Caco-2 (cell line): ENCODE measurements at places on chromosomes 2 and 18.
A peak's percentile ranks its signal among the peaks of the same experiment; 100 is the strongest.

DNA sequence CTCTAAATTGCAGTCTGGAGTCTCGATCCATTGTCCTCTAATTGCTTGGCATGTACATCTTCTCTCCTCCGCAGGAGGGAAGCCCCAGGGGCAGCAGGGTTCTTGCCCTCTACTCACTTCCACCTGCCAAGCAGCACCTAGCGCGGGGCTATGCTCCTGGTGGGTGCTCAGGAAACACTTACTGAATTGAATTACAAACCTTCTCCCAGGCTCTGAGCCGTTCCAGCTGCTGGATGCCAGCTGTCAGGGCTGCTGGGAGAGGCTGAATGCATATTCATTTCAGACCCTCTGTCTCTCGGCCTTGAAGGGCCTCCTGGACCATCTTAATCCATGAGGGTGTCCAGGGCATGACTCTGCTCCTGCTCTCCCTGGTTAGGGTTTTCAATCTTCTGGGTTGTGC lies 94.0 kb downstream of the CELF4 start:
- no peak for DNase-seq

DNA sequence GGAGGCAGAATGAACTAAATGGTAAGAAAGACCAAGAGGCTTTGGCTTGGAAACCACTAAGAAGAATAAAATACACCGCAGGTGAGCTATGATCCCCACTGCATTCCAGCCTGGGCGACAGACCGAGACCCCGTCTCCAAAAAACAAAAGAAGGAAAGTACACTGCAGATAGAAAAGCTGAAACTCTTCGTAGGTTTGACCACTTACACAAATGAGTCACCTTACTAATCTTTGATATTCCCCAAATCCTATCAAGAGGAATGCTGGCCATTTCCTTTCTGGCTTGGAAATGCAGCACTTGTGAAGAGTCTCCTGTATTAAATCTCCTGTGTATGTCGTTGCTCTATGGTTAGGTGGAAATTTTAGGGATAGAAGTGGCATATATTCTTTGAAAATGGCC lies 108.8 kb downstream of the MTCL1 start:
- no peak for DNase-seq

- no peak for DNase-seq
Observed at GRCh38 chr2:38959938-38960608, 70.4 kb downstream of the ARHGEF33 start.

DNA sequence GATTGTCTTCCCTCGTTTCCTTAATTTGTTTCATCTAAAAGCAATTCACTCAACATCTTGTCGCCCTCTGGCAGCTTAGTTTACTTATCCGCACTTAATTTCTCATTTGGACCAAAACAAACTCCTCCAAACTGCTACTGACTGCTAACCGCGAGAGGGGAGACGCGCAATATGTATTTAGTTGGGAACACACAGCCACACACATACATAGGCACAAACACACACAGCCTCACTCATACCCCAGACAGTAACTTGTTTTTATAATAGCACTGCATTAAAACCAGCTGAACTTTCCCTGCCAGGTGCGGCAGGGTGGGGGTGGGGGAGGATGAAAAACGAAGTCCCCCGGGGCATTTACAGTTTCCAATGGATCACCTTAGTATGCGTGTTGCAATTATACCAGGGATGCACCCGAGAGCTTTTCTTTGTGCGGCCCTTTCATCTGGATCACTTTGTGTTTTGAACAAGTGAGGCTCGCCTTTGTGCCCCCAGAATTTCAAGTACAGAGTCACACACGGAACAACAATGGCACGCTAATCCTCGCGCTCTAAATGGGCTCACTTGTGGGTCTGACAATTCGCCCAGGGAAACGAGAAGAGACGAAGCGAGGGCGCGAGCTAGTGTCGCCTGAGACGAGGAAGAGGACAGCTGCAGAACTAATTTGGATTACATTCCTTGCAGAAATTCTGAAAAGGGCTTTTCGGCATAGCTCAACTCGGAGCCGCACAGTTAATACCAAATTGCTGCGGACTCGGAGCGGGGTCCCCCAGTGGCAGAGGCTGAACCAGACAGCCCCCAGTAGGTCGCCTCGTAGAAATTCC lies 2.4 kb downstream of the ERBB4 start:
- DNase-seq, result no peak

- DNase-seq, result no peak
Observed at GRCh38 chr2:29780906-29781305, 140.5 kb downstream of the ALK start.

GRCh38 chr2:120461092-120461491 lies 115.2 kb downstream of the INHBB start:
- DNase-seq, result no peak

- no peak for DNase-seq
Observed at GRCh38 chr2:182144041-182144775, 158.6 kb downstream of the PPP1R1C start.

- DNase-seq, result no peak
Observed at GRCh38 chr18:38563396-38563980, 997.9 kb upstream of the CELF4 start.

DNA sequence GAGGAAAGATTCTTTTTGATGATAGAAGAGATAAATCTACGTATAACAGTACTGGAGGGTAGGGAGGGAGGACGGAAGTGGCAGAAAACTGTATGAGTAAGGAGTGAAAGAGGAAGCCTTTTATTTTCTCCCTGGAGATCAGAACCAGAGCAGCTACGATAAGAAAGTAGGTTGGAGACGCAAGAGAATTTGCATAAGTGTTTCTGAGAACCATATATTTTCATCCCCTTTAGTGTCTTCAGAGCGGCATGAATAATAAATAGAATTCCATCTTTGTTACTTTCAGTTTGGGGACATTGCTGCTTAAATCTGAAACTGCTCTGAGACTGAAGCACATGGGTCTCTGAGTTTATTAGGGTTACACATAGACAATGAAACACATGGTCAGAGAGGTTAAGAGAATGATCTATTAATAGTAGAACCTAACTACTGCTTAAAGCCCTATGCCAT lies 230.2 kb upstream of the TNP1 start:
- no peak for DNase-seq

DNA sequence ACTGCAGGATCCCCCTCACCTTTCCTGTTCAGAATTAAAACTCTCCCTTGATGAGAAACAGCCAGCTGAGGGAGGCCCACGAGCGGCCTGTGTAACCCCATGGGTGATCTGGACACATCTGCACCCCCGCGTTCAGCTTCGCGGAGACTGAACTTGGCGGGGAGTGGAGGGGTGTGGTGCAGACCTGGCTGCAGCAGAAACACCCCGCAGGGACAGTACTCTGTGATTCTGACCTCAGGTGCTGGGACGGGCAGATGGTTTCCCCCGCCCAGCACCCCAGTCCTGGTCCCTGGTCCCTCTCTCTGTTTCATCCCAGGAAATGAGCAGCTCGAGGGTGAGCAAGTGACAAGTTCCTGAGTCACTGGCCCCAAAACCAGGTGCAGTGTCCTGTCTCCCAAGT lies 41.2 kb downstream of the GBX2 start:
- DNase-seq, result no peak

GRCh38 chr2:128363934-128364361 lies 45.3 kb upstream of the HS6ST1 start:
- DNase-seq, result peak; percentile 43

- no peak for DNase-seq
Observed at GRCh38 chr2:30237239-30237965, 6.1 kb downstream of the LBH start.

- DNase-seq, result no peak
Observed at GRCh38 chr2:20048488-20049448, 2.7 kb downstream of the LAPTM4A start.

DNA sequence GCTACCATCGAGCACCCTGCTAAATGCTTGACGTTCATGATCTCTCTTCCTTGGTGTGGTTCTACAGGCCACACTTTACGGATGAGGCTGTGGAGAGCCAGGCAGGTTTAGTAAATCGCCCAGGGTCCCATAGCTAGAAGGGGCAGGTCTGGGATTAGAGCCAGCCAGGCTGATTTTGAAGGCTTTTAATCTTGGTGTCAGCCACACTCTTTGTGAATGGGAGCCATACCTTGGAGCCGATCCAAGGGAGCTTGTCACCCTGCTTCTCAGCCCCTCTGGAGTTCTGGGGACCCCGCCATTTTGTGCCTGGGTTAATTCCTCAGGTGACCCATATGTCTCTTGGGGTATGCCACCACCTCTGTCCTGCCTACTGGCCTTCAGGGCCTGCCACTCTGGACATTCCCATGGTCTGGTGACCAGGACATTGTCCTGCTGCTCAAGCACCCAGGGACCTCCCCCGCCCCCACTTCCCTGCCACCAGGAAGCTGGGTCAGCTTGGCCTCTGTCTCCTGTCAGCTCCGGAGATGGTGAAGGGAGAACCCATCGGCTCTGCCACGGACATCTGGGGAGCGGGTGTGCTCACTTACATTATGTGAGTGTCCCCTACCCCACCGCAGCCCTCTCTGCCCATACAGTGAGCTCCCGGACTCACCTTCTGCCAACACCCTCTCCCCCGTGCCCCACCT lies 7.3 kb upstream of the GMPPA start:
- no peak for DNase-seq

DNA sequence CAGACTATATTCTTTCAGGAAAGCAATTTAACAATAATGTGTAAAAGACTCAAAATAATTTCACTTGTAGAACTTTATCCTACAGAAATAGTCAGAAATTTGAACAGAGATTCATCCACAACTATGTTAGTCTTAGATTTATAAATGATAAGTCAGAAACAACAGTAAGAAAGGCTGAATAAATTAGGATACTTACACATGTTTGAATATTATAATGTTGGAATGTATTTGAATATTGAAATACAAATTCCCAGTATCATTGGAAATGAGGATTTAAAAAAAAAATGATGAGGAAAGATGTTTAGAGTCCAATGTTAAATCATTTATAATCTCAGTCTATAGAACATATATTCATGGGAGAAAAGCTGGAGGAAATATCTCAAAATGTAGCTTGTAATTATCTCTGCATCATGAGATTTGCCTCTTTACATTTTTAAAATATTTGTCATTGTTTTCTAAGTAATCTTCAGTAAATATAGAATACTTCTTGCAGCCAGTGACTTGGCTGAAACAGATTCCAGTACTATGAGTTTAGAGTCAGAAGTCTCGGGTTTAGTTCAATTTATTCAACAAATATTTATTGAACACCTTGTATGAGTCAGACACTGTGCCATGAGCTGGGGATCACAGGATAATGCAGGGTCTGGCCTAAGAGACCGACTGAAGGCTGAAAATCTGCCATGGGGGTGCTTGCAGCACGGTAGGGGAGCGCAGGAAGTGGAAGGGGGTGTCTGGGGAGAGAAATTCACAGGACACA lies 32.3 kb downstream of the CXCR4 start:
- DNase-seq, result no peak

DNA sequence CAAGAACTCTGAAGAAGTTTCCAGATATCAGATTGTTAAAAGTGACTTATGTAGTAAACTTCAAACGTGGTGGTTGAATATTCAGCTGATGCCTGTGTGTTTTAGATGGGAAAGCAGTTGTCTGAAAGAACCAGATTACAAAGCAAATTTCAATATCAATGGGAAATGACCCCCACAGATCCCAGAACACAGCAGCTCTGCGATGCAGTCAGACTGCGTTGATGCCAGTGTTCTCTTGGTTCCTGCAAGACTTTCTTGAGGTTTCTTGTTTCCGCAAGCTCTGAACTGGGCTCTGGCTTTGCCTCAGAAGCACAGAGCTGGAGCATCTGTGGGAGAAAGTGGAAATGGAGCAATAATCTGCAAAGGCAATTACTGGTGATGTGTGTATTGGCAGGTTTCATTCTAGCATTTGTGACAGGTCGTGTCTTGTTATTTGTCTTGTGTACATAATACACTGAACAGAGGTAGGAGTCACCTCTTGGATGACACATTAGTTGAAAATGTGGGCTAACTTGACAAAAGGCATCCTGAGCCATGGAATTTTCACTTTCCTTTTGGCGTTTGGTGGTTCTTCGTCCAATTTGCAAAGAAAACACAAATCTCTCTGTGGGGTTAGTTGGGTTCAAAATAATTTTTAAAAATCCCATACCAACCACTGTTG lies 10.8 kb upstream of the LYPD6B start:
- DNase-seq, result peak; percentile 39

GRCh38 chr2:19722531-19722971 lies 179.2 kb downstream of the TTC32 start:
- DNase-seq, result no peak

DNA sequence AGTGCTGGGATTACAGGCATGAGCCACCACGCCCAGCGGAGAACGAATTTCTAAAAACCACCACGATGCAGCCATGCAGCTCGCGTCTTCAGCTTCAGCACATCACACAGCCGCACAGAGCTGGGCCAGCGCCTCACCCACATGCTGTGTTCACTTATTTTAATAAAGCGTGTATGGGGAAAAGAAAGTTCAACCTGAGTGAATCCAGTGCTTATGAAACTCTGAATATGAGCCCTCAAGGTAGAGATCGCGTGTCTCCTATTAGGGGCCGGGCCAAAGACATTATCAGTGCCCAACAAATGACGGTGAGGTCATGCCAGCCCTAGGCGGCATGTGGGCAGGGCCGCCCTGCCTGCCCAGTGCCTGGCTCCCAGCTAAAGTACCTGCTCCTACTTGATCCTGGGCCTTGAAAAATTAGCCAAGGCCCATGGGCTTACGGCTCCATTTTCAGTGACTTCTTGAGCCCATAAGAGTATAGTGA lies 44.3 kb downstream of the SPRED2 start:
- DNase-seq, result no peak

DNA sequence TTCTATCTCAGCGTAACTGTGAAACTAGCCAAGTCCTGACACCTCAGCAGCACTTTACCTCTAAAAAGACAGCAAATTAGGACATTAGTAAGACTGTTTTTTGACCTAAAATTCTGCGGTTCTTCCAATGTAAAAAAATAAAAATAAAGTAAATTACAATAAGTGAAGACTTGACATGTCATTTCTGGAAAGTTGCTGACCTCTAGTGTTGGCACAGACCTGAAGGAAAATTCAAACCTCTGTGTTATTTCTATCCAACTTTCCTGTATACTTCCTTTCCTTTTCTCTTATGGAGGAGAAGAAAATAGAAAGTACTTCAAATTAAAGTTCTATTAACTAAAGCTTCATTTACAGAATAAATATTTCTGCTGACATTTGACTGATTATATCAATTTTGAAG lies 110.6 kb downstream of the TMEM182 start:
- no peak for DNase-seq

DNA sequence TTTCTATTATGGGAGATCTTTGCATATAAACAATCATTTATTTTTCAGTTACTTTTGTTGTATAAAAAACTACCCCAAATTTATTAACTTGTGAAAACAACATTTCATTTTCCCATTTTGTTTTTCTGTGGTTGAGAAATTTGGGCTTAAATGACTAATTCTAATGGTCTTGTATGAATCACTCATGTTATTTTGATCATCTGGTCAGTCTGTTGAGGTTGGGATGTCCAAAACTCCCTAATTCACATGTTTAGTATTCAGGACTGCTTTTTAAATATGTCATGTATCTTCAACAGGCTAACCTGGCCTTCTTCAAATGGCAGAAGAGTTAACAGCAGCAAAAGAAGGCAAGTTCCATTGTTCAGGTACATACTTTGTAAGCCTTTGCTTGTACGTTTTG lies 788.1 kb downstream of the TRIB2 start:
- no peak for DNase-seq

GRCh38 chr2:191051825-191052778 lies 38.1 kb upstream of the STAT1 start:
- DNase-seq, result no peak

GRCh38 chr2:178188466-178188865 lies 5.8 kb upstream of the OSBPL6 start:
- DNase-seq, result no peak
